ENCODE measurements at places on chromosomes 6 and 20. TPM values are rescaled to one million over a fixed set of nuclear protein-coding genes. Genes with fewer than 3 reads are reported as not detected.

COL9A1 gene
- not detected for total RNA-seq

CTCFL gene
- not detected for total RNA-seq

OLIG3 gene
- not detected for total RNA-seq

BHLHE23 gene
- not detected for total RNA-seq

RNF146 gene
- total RNA-seq = 50.9 TPM

OPN5 gene
- under 0.01 TPM for total RNA-seq

PRL gene
- total RNA-seq = not detected

ADAM33 gene
- 68.8 TPM for total RNA-seq

AVP gene
- total RNA-seq = not detected

EDN1 gene
- total RNA-seq = 0.16 TPM

KHDRBS2 gene
- not detected for total RNA-seq

CASS4 gene
- 5.0 TPM for total RNA-seq

MAN1A1 gene
- total RNA-seq = 53.1 TPM

LY86 gene
- total RNA-seq = not detected
